ENCODE measurements at places on chromosomes 1 and 21.

- peak; percentile 30 for DNase-seq
These were observed 43.5 kb downstream of the CHIA start for GRCh38 chr1:111334169-111334568.

DNA sequence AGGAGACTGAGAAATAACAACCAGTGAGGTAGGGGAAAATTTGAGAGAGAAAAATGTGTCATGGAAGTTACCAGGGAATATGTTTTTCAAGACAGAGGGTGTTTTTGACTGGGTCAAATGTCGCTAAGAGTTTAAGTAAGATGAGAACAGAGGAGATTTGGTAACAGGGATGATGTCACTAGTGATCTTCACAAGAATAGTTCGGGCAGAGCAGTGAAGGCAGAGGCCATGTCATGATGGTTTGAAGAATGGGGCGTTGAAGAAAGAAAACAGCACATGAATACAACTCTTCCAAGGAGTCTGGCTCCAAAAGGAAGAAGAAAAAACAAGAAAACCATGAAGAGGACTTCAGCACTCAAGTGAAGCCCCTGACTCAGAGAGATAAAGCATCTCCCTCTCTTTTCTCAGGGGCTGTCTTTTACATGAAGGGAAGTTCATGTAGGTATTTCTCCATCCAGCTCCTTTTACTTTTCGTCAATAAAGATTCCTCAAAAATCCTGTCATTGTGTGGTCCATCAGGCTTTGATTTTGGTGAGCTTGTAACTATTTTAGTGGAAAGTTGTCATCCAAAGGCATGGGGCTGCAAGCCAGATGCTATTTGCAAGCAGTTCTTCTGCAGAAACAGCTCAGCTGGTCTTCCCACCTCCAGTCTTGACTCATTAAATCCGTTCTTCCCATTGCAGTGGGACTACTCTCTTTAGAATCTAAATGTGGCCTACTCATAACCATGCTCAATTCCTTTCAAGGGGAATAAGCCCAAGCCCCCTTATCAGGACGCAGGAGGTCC is 397.3 kb downstream of the LMX1A start:
- no peak for DNase-seq

GRCh38 chr1:226027538-226028217 is 28.5 kb upstream of the SDE2 start:
- DNase-seq, result no peak

DNA sequence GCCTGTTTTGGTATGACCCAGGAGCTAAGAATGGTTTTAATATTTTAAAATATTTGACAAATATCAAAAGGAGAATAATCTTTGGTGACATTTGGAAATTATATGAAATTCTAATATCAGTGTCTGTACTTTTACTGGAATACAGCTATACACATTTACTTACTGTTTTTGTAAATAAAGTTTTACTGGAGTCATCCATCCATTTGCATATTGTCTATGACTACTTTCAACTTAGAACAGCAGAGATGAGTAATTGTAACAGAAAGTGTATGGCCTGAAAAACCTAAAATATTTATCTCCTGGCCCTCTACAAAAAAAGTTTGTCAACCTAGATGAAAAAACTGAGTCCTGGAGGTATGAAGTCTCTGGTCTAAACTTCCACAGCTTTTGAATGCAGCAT is 5.8 kb upstream of the MAP3K7CL start:
- DNase-seq, result no peak

DNA sequence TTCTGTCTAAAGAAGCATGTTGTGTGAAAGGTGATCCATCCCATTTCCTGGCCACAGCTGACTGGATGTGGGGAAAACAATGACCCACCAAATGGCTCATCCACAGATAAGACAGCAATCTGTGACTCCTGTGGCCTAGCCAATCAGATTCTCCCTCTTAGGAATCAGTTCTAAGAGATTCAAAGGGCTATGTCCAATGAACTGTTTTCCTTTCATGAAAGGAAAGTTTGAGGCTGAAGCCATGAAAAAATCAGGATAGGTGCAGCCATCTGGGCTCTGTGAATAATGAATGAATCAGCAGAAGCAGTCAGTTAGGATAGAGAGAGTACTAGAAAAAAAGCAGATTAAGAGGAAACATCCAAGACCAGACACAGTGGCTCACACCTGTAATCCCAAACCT is 164.7 kb downstream of the NRIP1 start:
- no peak for DNase-seq

DNA sequence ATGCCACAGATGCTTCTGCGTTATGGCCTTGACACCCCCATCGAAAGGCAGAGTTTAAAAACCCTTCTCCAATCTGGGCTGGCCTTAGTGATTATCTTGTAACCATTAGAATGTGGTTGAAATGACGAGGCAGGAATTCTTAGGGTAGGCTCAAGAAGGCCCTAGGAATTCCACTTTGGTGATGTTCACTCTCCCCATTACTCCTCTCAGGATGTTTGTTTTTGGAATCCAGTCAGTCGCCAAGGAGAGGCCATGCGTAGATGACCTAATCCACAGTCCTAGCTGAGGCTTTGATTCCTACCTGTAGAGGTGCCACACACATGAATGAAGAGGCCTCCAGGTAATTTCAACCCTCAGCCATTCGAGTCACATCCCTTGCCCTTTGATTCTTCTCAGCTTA is 318.2 kb downstream of the NEGR1 start:
- no peak for DNase-seq

- DNase-seq, result no peak
These were observed 40.6 kb upstream of the GREM2 start for GRCh38 chr1:240652549-240652948.

DNA sequence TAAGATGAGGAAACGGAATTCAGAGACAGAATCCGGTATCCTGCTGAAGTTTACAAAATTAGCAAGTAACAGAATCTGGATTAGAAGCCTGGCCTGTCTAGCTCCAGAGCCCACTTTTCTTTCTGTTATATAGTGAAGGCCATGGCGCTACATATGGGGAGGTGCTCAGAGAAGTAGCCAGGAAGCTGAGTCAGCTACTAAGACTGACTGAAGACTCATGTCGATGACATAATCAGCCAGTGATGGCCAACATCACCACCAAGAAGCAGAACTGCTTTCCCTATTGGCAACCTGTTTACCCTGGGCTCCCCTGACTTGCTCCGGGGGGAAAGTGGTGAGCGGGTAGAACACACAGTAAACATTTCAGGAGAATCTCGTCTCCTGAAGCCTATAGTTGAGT is 18.8 kb downstream of the LRRC52 start:
- DNase-seq, result no peak

DNA sequence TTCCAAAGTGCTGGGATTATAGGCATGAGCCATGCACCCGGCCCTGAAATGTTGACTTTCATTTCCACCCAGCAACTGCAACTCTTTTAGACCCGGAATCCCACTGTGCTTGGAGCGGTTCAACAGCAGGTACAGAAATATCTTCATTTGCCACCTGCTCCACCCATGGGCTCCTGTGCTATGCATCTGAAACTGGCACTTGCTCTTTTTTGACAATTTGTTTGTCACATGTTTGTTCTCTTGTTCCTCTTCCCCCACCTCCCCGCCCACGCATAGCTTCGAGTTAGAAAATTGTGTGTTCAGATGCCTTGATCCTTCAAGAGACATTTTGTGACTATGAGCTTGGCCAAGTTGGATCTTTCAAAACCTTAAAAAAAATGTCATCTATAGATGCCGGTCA is 2.4 kb upstream of the IFNLR1 start:
- DNase-seq, result no peak

DNA sequence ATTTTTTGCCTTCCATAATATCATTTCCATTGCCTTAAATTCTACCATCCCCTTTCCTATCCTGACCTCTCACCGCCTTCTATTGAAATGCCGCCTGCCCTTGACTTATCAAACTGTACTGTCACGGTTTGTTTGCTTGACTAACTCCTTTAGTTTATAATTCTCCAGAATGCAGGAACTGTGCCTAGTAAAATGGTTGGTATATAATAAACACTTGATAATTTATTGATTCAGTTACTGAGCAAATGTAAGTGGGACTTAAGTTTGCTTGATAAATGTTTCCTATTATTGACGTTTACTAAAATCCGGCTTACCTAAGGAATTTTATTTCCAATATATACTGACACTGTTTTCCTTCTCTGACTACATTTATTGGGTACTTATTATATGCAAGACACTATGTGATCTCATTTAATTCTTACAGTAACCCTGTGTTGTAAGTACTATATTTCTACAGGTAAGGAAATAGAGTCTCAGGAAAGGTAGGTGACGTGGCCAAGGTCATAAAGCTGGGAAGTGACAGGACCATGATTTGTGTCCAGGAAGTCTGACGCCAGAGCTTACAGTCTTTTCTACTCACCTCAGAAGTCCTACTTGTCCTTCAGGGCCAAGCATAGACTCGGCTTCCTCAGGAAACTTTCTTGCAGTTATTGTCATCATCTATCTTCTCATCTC is 35.7 kb downstream of the DPT start:
- no peak for DNase-seq

GRCh38 chr21:42276076-42276475 is 39.1 kb downstream of the TFF3 start:
- DNase-seq, result no peak

GRCh38 chr1:228081578-228082213 is 812 bp upstream of the ARF1 start:
- no peak for DNase-seq

GRCh38 chr1:81509594-81509993 is 291.1 kb upstream of the ADGRL2 start:
- DNase-seq, result no peak

DNA sequence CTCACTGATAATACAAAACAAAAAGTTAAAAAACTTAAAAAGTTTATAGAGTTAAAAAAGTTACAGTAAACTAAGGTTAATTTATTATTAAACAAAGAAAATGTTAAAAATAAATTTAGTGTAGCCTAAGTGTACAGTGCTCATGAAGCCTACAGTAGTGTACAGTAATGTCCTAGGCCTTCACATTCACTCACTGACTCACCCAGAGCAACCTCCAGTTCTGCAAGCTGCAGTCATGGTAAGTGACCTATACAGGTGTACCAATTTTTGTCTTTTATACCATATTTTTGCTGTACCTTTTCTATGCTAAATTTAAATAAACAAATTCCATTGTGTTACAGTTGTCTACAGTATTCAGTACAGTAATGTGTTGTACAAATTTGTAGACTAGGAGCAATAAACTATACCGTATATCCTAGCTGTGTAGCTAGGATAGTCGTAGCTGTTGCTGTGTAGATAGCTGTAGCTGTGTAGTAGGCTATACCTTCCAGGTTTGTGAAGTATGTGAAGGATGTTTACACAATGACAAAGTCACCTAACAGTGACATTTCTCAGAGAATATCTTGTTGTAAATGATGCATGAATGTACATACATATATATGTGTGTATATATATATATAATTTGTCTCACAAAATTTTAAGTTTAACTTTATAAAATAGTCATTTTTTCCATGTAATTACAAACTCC is 140.2 kb downstream of the TGFB2 start:
- DNase-seq, result no peak

DNA sequence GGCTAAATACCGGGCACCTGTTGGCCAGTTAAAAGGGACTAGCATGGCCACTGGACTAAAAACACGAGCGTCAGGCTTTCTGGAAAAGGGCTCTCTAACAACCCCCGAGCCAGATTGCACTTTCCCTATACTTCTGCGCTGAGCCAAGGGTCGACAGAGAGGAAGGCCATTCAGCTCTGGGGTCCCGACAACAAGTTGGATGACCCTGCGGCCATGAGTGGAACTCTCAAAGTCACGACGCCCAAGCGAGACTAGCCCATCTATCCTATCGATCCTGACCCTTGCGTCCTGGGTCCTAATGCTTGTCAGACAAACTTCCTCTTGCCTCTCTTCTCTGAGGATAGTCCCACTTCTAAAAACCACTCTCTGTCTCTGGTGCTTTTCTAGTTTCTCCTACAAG is 99.9 kb upstream of the PRDX6 start:
- no peak for DNase-seq

DNA sequence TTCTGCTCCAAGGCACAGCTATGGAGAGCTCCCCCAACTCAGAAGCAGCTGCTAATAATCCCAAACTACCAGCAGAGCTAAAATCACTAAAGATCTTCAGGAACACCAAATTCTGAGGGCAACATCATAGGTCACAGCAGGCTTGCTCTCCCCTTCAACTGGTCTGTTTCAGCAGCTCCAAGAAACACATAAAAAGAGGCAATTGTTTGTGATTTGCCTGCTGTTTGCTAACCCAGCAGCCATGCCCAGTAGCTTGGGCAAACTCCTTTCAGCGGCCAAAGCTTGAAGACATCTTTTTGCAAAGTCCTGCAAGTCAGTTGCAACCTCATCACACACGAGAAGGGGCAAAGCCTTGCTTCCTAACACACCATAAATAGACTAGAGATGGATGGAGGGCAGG is 8.9 kb downstream of the ERI3 start:
- no peak for DNase-seq

DNA sequence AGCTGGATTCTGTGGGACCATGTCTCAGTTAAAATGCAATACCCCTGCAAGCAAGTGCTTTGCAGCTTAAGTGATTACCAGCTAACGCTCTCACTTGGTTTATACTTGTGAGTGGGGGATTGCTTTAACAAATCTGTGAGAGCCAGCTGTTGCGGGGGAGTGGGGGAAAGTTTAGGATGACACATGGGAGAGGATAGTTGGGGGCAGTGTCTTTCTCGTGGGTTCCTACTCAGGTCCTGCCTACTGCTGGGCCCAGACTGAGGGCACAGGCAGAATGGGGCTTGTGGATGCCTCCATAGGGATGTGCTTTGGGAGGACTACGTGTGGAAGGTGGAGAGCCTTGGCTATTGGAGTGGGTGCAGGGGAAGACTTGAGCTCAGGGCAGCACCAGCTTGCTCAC is 60.1 kb downstream of the ELK4 start:
- DNase-seq, result no peak

GRCh38 chr1:83516369-83516768 is 482.6 kb downstream of the TTLL7 start:
- no peak for DNase-seq

Measured in stimulated activated CD4-positive, alpha-beta T cell treated with anti-CD3 and anti-CD28 coated beads, Interleukin-1b, Interleukin-23, amount 100 ng/mL, for 1 hour (primary cell).